ENCODE measurements at places on chromosomes 3 and 15.

DNA sequence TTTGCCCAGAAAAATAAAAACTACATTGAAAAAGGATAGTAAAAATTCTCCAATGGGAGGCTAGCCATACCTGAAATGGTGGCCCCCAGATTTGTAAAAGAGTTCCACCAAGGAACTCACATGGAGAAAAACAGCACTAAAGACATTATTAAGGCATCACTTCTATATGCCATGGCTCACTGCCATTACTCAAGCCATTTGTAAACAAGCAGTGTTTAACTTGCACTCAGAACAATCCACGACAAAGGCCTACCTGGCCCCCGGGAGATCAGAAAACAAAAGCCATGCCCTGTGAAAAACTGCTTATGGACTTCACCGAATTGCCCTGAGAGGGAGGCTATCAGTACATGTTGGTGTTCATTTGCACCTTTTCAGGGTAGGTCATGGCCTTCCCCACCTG lies 19.6 kb downstream of the CCR8 start:
- DNase-seq = no peak

- no peak for DNase-seq
Measured at GRCh38 chr15:24269923-24270322, 405.7 kb upstream of the NPAP1 start.

DNA sequence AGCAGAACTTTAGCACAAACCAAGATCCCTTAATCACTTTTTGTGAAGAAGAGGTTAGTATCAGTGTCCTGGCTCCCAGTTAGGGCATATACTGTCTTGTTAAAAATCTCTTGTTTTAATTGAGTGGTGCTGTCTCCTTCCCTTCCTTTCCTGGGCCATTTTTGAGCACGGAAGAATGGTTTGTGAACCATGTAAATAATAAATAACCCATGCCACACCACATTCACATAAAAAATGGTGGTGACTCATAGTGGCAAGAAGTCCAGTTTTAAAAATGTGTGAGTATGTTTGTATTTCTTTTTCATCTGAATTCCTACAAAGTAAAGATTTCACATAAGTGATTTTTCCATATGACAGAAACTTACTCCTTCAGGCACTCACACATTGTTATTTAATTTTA lies 59.1 kb upstream of the SPRED1 start:
- DNase-seq = no peak

DNA sequence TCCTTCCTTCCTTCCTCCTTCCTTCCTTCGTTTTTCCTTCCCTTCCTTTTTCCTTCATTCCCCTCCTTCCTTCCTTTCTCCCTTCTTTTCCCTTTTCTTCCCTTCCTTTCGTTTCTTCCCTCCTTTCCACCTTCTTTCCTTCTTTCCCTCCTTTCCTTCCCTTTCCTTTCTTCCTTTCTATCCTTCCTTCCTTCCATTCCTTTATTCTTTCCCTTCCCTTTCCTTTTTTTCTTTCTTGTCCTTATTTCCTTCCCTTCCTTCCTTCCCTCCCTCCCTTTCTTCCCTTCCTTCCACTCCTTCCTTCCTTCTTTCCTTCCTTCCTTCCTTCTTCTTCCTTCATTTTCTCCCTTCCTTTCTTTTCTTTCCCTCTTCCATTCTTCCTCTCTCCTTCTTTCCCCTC lies 394.6 kb downstream of the GABRB3 start:
- no peak for DNase-seq

GRCh38 chr3:192435241-192435640 lies 292.1 kb downstream of the FGF12 start:
- no peak for DNase-seq

DNA sequence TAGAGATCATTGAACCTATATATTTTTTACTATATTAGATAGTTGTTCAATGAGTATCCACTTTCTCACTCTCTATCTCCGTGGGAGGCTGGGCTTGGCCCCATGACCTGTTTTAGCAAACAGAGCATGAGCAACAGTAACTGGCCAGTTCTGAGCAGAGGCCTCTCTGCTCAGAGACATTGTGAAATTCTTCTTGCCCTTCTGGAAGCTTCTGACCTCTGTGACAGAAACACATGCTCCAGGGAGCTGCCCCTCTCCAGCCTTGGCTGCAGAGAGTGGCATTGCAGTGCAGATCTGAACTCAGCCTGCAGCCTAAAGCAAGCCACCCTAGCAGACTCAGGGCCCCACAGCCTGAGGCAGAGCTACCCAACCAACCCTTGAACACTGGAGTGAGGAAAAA lies 20.5 kb downstream of the FAM240A start:
- DNase-seq = no peak

DNA sequence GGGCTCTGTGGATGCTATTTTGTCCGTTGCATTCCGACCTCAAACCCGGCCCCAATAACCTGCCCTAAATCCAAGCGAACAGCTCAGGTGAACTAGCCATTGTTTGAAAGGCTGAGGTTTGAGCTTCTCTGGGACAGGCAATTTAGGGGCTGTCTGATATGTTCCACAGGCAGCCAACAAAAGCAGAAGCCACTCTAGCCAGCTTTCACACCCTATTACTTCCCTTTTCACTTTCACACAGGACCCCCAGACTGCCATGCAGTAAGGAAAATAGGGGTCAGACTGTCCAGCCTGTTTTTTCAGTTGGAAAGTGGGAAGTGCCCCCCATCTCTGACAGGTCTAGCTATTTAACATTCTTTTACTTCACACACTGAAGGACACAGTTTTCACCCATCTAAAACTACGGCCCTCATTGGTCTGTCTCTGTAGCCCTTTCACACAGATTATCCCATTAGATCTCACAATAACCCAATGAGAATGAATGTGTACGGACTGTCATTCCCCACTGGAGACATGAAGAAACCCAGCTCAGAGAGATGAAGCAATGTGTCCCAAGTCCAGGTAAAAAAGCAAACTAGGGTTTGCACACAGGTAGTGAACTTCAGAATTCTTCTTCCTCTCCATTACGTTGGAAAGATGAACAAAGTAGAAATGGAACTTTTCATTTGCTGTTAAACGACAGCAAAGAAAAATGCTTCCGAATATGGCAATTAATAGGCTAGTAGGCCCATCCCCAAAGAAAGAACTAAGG lies 1.9 kb downstream of the CCDC12 start:
- DNase-seq = no peak

DNA sequence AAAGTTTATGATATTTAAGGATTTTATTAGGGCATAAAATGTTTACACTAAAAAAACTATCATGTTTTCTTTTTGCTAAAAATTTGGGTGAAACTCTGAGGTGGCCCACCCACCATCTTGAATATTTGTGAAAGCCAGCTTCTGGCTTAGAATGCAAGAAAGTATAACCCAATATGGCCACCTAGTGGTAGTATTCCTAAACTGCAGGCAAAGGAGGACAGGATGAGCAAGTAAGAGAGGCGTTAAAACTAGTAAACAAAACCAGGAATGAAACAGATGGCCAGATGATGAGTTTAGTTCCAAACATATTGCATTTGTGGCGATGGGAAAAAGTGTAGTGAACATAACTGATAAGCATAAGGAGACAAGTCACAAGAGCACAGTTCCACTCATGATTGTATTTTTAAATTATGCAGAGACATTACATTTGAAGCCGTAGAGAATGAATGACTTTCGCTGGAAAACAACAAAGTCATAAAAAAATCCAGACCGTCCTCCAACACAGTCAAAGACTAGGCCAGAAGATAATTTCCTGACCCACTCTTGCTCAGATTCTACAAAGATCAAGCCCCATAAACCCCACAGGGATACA lies 103.3 kb upstream of the PRTG start:
- DNase-seq = no peak

- no peak for DNase-seq
Measured at GRCh38 chr15:45314960-45315359, 62.9 kb downstream of the SLC28A2 start.

- DNase-seq = no peak
Measured at GRCh38 chr3:192244591-192244990, 482.8 kb downstream of the FGF12 start.

DNA sequence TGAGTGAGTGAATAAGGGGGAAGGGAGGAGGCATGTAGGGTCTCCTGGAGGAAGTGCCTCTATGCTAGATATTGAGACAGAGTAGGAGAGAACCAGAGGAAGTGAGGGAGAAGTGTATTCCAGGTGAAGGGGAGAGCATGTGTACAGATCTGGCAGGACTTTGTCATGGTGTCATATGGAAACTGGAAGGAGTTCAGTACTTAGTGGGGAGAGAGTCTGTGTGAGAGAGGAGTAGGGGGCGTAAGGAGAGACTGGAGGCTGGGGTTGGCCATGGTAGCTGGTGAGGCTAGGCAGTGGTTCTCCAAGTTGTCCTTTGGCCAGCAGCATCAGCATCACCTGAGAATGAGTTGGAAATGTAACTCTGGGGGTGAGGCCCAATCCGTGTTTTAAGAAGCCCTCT lies 29.6 kb upstream of the EPHB1 start:
- no peak for DNase-seq

DNA sequence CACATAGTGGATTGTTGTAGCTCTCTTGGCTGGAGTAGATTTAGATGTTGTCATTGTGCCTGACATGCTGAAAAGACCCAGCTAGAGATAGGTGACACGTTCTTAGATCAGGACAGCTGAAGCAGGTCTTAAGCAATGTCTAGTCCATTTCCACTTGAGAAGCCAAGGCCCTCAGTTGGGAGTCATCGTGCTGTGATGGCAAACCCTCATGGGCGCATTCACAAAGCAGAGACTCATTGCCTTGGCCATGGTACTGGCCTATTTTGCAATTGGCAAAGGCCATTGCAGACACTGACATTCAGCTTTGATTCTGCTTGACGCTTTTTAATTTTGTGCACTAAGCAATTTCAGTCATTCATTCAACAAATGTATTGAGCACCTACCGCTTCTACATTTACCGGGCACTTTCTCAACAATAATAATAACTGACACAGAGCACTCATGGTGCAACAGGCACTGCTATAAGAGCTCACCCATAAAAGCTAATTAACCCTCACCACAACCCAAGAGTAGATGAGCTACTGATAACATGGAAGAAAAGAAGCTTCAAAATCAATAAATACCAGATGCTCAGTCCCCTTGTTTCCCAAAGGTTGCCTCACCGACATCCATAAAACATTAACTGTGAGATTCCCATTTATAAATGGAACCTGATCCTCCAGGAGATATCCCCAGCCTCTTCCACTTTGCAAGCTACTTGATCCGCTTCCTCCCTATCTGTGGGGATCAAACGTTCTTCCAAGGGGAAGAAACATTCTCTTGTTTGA lies 200.1 kb downstream of the TLE3 start:
- DNase-seq = no peak
